Sciatic nerve (tissue), 2 donors: ENCODE measurements at places on chromosomes 1 and 21.

GRCh38 chr1:160656737-160657136 lies 9.9 kb upstream of the SLAMF1 start:
- DNase-seq = no peak

DNA sequence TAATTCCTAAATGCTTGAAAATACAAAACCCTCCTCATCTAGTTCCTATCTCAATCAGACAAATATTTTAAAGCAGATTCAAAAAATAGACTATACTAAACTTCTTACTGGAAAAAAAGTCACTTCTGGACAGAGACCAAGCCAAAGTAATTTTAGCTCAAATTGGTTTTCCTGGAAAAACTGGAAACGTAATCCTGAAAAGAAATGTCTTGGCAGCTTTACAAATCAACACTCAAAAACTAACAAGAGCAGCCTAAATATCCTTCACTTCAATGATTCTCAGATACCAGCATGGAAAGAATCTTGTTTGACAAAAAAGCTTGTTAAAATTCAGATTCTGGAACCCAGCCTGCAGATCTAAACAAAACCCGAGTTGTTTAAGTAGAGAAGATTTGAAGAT lies 9.1 kb upstream of the GPR88 start:
- no peak for DNase-seq

- DNase-seq = no peak
Observed at GRCh38 chr1:111030590-111030989, 66.9 kb upstream of the LRIF1 start.

GRCh38 chr1:67835663-67836452 lies 2.6 kb upstream of the GNG12 start:
- no peak for DNase-seq

DNA sequence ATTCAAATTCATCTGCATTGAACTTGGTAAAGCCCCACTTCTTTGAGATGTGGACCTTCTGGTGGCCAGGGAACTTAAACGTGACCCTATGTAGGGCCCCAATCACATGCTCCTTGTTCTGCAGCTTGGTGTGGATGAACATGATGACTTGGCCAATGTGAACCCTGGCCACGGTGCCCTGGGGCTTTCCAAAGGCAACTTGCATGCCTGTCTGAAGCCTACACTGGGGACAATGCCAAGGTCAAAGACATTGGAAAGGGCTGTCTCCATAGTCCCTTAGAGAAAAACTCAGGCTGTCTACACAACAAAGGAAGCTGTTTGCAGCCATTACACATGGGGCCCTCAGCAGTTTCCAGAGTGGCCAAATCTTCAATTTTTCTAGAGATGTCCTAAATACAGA lies 8.9 kb upstream of the VPS13D start:
- no peak for DNase-seq

DNA sequence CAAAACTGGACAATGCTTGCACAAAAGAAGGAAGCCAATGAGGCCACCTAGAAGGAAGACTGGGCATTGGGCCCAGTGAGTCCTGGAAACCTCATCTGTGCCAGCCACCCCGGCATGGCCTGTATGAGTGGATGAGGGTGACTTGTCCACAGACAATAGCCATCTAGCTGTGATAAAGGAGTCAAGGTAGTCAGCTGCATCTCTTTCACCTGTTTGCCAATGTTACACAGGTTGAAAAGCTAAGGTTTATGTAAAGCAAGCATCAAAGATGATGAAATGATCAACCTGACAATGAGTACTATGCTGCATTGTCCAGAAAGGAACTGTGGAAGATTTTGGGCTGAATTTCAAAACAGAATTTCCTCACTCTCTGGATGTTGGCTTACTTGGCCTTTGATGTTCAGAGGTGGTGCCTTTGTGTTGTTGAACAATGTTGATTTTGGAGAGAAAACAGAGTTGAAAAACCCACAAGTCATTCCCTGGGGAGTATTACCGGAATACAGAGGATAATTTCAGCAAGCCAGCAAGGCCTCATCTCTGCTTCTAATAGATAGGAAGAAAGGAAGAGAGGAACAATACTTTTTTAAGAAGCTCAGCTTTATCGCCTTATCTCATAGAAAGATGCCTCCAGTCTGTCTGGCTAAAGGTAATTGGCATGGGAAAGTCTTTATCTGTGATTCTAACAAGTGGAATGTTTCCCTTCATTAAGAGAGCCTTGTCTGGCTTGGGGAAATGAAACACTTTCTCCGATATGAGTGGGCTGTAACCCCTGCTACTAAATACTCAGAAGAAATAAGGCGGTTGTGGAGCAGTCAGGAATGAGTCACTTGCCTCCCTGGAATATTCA lies 11.4 kb upstream of the SELE start:
- no peak for DNase-seq
